GM12864 (cell line): ENCODE measurements at places on chromosomes 11 and 22.

DNA sequence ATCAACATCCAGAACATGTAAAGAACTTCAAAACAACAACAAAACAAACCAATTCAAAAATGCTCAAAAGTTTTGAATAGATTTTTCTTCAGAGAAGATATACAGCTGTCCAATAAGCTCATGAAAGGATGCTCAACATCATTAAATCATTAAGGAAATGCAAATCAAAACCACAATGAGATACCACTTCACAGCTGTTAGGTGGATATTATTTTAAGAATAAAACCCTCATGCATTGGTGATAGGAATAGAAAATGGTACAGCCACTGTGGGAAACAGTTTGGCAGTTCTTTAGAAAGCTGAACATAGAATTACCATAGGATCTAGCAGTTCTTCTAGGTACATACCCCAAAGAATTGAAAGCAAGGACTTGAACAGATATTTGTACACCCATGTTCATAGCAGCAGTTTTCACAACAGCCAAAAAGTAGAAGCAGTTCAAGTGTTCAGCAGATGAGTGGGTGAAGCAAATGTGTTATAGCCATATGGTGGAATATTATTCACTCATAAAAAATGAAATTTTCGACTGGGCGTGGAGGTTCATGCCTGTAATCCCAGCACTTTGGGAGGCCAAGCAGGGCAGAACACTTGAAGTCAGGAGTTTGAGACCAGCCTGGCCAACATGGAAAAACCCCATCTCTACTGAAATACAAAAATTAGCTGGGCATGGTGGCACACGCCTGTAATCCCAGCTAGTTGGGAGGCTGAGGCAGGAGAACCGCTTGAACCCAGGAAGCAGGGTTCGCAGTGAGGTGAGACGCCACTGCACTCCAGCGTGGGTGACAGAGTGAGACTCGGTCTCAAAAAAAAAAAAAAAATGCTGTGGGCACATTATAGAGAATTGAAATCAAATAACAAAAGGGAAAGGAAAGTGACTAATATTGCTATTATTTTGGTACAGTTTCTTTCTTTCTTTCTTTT lies 42.9 kb downstream of the CBL start:
- no peak for DNase-seq

DNA sequence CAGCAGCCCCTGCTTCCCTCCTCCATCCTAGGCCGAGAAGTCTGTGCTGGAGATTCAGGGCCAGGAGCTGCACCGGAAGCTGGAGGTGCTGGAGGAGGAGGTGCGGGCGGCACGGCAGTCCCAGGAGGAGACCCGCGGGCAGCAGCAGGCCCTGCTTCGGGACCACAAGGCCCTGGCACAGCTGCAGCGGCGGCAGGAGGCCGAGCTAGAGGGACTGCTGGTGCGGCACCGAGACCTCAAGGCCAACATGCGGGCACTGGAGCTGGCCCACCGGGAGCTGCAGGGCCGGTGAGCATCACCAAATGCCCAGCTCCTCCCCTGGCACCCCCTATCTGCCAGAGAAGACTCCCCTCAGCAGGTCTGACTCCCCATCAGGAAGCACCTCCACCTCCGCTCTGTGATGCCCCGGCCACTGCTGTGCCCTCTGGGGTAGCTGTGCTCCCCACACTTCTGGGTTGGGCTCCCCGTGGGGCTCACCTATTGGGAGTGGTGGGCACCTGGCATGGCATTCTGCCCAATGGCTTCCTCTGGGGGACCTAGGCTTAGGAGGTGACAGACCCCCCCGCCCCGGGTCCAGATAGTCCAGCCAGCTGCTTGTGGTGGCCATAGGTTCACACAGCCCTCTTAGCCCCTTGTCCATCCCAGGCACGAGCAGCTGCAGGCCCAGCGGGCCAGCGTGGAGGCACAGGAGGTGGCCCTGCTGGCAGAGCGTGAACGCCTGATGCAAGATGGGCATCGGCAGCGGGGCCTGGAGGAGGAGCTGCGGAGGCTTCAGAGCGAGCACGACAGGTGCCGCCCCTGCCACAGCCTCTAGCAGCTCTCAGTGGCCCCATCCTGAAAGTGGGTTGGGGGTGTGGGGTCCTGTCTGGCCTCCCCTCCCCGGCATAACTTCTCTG lies 6.6 kb upstream of the RPS6KA4 start:
- DNase-seq = no peak

- DNase-seq = no peak
These were observed 5.3 kb upstream of the NHERF4 start for GRCh38 chr11:119179983-119180382.

- DNase-seq = no peak
These were observed 169.1 kb downstream of the NXPE2 start for GRCh38 chr11:114847306-114847975.

- no peak for DNase-seq
These were observed 31.9 kb downstream of the ATG13 start for GRCh38 chr11:46649180-46649738.

- no peak for DNase-seq
These were observed 246.1 kb upstream of the CHORDC1 start for GRCh38 chr11:90468923-90469322.

DNA sequence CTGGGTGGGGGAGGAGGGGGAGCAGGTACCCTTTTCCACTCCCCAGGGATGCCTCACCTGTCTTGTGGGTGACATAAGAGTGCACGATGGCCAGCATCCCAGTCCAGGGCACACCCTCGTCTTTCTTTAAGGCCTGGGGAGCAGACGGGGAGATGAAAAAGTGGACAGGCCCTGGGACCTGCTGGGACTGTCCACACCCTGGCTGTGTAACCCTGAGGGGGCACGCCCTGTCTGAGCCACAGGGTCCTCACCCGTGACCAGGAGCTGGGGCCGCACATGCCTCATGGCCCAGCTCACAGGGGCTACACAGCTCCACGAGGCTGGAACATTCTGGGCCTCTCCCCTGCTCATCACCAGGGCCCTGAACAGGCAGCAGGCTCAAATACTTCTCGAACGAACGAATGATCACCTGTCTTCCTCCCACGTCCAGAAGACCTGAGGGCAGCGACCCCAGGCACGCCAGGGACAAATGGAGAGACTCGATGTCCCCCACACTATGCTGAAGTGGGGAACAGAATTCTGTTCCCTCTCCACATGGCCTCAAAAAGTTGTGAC lies 123.9 kb downstream of the PHF21B start:
- DNase-seq = no peak

DNA sequence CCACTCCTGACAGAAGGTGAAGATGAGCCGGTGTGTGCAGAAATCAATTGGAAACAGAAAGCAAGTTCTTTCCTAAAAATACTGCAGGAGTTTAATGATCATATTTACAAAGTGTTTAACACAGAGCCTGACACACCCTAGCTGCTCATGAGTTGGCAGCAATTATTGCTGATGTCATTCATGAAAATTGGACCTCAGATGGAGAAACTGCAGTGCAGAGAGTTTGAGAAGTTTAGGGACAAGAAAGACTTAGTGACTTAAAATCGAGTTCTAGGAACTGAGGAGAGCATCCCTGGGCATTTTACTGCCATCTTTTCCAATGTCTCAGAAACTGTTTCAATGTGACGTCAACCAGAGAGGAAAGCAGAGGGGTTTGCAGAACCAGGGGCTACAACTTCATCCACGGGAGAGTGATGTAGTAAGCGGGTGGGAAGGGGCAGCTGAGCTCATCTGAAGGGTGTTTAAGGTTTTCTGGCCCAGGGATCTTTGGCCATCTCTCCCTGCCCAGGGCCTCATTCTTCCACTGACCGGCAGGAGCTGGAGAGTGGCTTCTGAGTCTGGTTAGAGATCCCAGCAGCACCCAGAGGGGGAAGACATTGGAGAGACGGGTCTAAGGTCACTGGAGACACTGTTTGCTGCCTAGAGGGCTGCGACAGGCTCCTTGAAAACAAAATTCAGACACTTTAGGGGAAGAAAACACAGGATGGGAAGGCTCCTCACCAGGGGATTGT lies 21.1 kb upstream of the IGLL5 start:
- no peak for DNase-seq

DNA sequence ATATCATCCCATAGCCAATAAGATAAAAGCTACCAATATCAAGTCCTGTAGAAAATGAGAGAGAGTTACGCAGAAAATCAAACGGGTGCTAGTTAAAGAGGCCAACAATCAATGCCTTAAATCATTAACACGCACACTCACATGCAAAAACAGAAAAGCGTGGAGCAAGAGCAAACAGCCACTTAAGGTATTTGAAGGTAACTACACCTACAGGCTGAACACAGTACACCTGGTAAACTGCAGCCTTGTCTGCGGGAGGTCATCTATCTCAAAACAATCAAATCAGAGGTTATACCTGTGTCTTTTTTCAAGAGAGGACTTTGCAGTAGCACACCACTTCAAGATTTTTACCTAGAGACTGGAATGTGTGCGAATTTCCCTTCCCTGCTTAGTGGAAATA lies 23.6 kb downstream of the SLC35F2 start:
- no peak for DNase-seq

- no peak for DNase-seq
These were observed 25.6 kb downstream of the TXN2 start for GRCh38 chr22:36455571-36456463.

DNA sequence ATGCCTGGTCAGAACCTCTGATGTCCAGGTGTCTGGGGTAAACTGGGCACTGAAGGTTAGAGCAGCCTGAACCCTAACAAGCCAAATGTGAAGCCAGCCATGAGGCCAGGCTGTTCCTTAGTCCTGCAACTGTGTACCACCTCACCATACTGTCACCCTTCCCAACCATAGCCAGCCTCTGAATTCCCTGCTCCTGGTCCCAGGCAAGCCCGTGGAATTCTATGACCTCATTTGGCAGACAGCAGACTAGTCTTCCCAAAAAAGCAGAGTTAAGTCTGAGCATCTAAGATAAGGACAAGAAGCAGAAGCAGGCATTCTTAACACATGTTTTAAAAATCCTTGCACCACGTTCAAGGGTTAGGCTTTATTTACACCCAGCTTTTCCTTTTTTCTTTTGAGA lies 134.8 kb downstream of the C11orf58 start:
- no peak for DNase-seq

GRCh38 chr22:49918911-49919881 lies 762 bp downstream of the CRELD2 start:
- no peak for DNase-seq

GRCh38 chr11:74492974-74493790 lies at the start of gene LIPT2:
Gene LIPT2 (minus strand): TSS chr11:74493724. CDS start chr11:74493703, 21 bp downstream.
- DNase-seq = peak; percentile 95

DNA sequence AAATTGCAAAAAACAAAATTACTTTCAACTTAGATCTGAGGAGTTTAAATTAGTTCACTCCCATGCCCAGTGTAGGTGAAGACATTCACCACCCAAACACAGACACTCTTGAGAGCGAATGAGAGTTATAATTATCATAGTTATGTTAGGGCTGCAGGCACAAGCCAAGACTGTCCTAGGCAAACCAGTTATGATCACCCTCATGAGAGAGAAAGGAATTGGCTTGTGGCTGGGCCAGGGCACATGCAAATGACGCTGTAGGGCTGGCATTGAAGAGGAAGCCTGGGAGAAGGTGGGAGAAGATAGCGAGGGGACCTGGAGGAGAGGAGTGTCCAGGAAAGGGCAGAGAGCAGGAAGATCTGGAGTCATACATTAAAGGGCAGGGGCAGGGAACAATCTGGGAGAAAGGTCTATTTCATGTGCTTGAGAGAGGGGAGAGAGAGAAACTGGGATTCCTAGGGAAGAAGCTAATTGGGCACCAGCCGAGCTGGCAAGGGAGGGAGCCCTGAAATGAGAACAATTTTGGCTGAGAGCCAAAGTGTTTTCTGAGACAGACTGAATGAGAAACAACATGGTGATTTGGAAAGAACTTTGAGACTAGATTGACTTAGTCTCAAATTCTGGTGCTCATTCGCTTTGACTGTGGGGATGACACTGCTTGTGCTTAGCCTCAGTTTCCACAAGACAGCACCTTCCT lies 279.9 kb downstream of the KIRREL3 start:
- DNase-seq = no peak

DNA sequence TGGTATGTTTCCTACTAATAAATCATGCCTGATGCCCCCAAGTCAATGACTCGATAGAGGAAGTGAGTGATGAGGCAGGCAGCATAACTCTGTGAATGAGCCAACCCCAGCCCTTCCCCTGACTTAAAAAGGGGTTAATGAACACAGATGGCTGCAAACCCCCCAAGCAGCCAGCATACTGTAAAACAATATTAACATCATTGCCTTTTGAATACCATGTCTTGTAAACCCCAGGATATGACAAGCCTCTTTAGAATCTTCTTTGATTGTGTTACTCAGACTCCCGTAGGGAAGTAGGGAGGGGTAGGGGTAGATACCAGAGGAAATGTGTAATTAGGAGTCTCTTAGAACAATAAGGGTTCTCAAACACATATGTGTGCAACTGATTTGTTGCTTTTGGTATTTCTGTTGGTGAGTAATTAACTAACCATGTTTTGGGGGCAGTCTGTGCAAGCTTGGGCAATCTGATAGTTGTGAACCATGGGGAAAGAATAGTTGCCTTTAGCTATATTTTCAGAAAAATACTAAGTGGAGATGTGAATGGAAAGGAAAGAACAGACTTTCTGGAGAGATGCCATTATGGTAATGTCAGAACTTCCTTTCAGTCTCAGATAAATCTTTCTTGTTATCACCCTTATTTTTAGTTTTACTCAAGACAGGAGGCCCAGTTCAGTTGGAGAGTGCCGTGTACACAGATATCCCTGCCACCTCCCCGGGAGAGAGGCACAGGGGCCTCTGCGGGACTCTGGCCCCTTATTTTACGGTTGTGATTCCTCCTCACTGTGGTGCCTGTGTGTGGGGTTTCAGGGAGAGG lies 701.8 kb downstream of the NTM start:
- DNase-seq = no peak

- no peak for DNase-seq
These were observed 499.8 kb upstream of the CHORDC1 start for GRCh38 chr11:90722552-90723190.

GRCh38 chr22:40583053-40583741 lies 53.3 kb downstream of the MRTFA start:
- no peak for DNase-seq
